ENCODE measurements at places on chromosomes 12 and 14.
A peak's percentile ranks its signal among the peaks of the same experiment; 100 is the strongest.

- DNase-seq = no peak
Observed at GRCh38 chr14:103122585-103122946, 695 bp upstream of the TNFAIP2 start.

GRCh38 chr12:5982106-5982505, 37.0 kb upstream of the ANO2 start:
- DNase-seq = no peak

DNA sequence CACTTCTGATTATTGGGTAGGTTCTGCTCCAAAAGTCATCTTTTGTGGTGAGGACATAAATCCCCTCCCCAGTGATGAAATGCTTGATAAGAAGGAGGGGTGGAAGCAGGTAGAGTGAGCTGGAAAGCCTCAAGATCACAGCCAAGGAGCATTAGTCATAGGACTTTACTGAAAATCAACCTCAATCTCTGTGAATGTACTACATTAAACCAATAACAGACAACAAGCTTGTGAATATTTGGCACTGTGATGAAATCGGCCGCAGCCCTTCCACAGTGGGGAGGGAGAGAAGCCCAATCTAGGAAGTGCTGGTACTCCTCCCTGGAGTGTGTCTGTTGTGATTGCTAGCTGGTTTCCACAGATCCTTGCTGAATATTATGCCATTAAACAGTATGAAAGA, 41.2 kb upstream of the PTCSC3 start:
- DNase-seq = no peak

GRCh38 chr12:10392394-10392930, 2.6 kb upstream of the KLRK1 start:
- DNase-seq = no peak

DNA sequence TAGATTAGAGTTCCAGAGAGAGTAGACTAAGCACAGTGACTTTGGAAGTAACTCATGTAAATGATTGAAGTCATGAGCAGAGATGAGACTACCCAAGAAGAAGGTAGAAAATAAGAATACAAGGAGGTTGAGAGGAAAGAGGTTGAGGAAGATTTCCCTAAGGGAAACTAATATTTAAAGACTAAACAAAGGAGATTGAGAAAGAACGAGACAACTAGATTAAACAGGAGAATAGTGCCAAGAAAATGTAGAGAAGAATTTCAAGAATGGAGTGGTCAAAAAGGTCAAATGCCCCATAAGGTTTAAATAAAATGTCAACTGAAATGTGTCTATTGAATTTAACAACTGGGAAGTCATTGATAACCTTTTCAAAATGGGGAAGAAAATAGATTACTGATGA, 59.0 kb downstream of the RPS29 start:
- no peak for DNase-seq

- peak; percentile 86 for DNase-seq
Observed at GRCh38 chr14:75522224-75522982, at the start of gene BATF. Gene BATF, plus strand, starts transcription at chr14:75522469. Its CDS starts 214 bp downstream, at chr14:75522683.

- no peak for DNase-seq
Observed at GRCh38 chr12:1107669-1108068, 116.6 kb downstream of the ERC1 start.

GRCh38 chr12:69966409-69966808, 141.4 kb downstream of the MYRFL start:
- DNase-seq = no peak

DNA sequence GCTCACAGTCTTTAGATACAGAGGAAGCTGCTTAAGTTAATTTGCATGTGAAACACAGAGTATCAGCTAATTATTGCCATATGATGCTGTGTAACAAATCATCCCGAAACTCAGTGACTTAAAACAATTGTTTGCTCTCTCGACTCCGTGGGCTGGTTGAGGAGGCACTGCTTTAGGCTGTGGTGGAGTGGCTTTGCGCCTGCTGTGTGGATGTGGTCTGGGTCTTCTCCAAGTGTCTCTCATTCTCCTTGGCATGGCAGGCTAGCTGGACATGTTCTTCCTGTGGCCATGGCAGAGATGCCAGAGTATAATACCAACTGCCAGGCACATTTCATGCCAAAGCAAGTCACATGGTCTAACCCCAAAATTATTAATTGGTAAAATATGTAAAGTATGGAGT, 40.9 kb downstream of the PELI2 start:
- no peak for DNase-seq

DNA sequence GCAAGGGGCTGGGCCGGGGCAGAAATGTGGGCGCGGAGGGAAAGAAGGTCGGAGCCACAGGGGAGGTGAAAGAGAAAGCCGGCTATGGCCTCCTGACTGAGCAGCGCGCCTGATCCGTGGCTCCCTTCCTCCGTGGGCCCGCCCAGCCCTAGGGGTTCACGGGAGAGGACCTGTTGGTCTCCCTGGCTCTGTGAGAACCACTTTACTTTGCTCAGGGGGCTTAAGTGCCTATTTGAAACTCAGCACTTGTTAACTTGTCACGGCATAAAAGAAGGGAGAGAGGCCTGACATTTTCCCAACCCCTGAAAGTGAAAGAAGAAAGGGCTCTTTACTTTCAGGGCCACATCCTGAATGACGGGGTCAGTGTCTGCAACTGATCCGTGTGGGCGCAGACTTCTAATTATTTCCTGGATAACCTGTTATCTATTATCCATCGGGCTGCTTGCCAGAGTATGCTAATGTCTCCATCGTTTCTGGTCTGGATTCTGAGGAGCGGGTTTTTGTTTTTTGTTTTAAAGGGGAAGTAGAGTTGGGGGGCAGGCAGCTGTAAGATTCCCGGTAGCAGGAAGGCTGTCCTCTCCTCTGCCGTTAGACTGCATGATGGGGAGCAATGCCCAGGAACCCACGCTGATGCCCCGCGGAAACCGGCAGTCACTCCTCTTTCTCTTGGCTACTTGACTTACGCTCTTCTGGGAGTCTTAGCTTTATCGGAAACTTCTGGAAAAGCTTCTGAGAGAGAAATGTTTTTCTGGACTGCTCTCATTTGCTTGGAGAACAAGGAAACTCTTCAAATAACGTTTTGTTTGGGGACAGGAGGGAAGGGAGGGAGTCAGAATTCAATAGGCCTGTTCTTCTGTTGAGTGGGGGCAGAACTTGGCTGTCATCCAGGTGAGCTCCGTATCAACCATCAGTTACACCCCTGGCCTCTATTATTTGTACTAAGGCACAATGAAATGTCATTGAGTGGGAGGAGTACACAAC, 127.7 kb upstream of the MAX start:
- peak; percentile 62 for DNase-seq

- no peak for DNase-seq
Observed at GRCh38 chr12:39813776-39814175, 194.2 kb upstream of the ABCD2 start.

GRCh38 chr14:100862277-100862676, 36.4 kb downstream of the MEG3 start:
- no peak for DNase-seq

DNA sequence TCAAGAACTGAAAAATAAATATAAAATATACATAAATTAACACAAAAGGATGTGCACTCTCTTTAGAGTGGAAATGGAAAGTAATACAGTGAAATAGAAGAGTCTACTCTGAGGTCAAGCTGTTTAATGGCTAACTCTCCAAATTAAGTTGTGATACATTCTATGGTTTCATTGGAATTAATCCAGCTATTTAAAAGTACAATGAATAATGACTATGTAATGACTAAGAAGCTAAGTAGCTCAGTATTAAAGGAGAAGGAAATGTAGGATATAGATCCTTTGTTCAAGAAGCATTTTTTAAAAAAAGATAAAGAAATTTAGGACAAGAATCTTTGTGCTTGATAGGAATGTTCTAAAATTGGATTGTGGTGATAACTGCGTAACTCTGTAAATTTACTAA, 85.3 kb downstream of the LRP6 start:
- no peak for DNase-seq

DNA sequence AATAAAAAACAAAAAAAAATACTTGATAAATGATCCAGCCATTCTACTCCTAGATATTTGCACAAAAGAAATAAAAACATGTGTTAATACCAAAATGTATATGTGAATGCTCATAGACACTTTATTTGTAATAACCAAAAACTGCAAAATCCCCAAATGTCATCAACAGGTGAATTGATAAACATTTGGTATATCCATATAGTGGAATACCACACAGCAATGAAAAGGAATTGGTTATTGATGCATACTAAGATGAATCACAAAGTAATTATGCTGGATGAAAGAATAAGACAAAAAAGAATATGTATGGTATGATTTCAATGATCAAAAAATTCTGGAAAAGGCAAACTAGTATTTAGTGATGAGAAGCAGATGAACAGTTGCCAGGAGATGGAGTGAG, 124.7 kb upstream of the VASH1 start:
- DNase-seq = no peak

- DNase-seq = peak; percentile 85
Observed at GRCh38 chr12:112937741-112938719, at the start of gene OAS3. Gene OAS3, plus strand, starts transcription at chr12:112938474. Its CDS starts 57 bp downstream, at chr12:112938531.

- DNase-seq = no peak
Observed at GRCh38 chr14:96532632-96533031, 30.4 kb downstream of the PAPOLA start.

DNA sequence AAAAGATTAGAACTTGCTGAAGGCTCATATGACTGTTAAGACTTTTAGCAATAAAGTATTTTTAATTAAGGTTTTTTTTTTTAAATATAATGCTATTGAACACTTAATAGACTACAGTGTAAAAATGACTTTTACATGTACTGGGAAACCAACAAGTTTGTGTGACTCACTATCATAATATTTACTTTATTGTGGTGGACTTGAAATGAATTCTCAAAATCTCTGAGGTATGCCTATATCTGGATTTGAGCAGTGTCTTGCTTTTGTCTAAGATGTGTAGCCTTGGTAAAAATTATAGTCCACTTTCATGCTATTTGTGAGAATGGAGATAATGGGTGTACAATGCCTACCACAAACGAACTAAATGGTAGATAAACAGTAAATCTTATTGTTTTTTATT, 33.9 kb upstream of the NAV3 start:
- no peak for DNase-seq

GRCh38 chr12:118150625-118151024, 14.7 kb downstream of the PEBP1 start:
- no peak for DNase-seq

GRCh38 chr12:112153181-112153892, 28.0 kb downstream of the TRAFD1 start:
- no peak for DNase-seq

GRCh38 chr12:40921563-40922163, 229.4 kb downstream of the CNTN1 start:
- no peak for DNase-seq

DNA sequence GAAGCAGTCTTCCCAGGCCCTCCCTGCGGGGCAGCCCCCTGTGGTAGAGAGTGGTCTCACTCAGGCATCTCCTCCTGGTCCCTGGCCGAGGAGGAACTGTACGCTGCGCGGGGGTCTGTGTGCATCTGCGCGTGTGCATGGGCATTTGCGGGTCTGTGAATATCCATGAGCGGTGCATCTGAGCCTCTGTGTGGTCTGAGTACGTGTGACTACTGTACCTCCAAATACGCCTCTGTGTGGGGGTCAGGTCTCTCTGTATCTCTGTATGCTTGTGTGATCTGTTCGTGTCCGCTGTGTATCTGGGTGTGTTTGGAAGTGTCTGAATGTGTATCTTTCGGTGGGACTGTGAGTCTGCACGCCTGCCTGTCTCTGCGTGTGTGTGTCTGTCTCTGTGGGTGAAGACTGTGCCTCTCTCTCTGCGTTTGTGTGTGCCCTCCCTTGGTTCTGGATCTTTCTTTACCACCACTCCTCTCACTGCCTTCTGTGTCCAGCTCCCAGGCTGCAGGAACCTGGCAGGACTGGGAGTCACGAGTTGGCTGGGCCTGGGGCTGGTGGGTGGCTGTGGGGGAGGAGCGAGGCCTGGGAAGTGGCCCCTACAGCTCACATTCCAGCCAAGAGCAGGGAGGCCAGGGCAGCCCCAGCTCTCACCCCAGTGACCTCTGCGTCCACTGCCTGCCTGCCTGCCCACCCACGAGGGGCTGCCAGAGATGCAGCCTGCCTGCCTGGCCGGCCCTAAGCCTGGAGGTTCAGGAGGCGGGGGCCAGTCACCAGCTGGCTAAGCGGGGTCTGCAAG, 1.1 kb upstream of the PGF start:
- no peak for DNase-seq

DNA sequence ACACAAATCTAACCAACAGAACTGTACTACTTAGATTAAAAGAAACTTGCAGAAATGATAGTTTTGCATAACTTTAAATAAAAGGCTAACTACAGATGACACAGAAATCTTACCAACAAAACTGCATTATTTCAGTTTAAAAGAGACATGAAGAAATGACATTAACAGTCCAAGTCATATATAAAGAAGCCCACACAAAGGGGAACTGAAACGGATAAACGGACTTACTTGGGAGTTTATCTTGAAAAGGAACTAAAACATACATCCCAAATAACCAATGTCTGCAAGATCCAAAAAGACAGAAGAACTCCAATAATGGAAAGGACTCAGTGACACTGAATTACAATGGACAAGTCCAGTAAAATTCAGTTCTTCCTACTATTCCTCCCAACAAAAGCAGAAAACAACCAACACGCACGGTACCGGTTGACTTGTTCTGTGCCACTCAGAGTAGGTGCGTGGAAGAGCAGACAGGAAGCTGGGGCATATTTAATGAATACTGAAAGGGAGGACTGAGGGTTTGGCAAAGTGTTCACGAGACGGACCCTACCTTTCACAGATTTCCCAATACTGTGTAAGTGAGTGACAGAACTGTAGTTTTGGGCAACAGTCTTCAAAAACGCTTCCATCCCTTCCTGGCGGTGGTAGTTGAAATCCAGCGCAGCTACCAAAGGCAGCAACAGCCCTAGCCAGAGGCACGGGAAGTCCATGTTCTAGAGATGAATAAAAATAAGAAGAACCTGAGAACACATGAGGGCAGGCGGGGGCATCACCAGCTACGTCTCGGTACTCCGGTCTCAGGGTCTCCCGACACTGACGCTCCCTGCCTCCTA, 627 bp downstream of the CPM start:
- no peak for DNase-seq

DNA sequence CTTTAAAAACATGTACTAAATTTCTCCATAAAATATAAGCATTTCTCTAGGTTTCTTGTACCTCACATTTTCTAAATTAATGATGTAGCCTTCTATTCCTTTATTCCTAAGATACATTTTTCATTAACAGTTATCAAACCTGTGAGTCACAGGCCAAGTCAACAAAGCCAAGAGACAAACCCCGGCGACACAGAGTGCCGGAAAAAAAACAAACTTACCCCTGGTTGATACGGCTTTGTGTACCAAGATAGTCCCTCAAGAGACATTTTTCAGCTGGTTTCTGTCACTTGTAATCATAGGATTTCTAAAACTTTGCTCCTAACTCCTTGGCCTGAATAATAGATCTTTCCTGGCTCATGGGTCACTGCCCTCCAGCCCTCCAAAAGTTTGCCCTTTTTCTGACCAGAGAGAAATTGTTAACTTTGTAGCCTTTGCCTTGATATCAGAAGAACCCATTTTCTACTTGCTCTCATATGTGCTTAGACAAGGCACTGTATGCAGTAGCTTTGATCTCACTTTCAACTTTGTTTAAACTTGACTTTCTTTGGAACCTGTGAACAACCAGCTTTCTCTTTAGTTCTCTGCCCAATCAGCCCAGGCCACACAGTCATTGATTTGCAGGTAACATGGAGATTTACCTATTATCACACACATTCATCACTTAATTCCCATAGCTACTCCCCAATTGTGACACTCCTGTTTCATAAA, 172.2 kb downstream of the PRKD1 start:
- DNase-seq = no peak

GRCh38 chr14:95026851-95027463, 130.4 kb downstream of the DICER1 start:
- DNase-seq = no peak

Measured in activated naive CD4-positive, alpha-beta T cell treated with anti-CD3 and anti-CD28 coated beads, Interleukin-2, amount 10 ng/mL, durations not matched to agents 7 days and 5 days (primary cell).